Effector CD4-positive, alpha-beta T cell (primary cell): ENCODE measurements at places on chromosomes 3 and 15.

- no peak for DNase-seq
Measured at GRCh38 chr3:70053293-70053692, 53.8 kb downstream of the SAMMSON start.

- no peak for DNase-seq
Measured at GRCh38 chr3:186807231-186807630, 949 bp upstream of the RFC4 start.

GRCh38 chr15:67504056-67504455 lies 16.9 kb upstream of the C15orf61 start:
- no peak for DNase-seq

- no peak for DNase-seq
Measured at GRCh38 chr15:78749831-78750230, 61.4 kb downstream of the ADAMTS7 start.

GRCh38 chr3:172129850-172130716 lies 90.7 kb downstream of the FNDC3B start:
- DNase-seq: peak; percentile 62

GRCh38 chr15:52255008-52255407 lies 40.6 kb downstream of the MYO5C start:
- no peak for DNase-seq
